ENCODE measurements at places on chromosomes 6 and 20.

GRCh38 chr6:116877743-116878142, 701 bp downstream of the RFX6 start:
- DNase-seq, result no peak

DNA sequence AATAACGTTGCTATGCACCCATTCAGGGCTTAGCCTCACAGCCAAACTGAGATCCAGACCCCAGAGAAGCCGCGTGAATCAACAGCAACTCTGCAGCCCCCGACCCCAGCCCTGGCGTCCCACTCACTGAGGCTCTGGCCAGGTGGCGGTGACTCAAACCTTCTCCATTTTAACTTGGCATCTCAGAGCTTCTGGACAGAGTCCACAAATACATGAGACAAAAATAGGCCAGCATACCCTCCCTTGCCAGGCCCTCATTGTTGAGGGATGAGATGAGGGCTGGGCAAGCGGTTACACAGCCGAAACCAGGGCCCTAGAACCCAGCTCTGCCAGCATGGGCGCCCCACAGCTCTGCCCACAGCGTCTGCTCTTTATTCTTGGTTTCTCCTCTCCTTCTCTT, 118.4 kb downstream of the MYLK4 start:
- DNase-seq, result no peak

GRCh38 chr6:113854531-113855499, 2.3 kb upstream of the MARCKS start:
- peak; percentile 80 for DNase-seq

DNA sequence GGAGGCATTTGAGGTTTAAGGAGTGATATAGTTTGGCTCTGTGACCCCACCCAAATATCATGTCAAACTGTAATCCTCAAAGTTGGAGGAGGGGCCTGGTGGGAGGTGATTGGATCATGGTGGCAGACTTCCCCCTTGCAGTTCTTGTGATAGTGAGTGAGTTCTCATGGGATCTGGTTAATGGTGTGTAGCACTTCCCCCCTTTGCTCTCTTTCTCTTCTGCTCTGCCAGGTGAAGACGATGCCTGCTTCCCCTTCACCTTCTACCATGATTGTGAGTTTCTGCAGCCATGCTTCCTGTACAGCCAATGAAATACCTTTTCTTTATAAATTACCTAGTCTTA, 1.7 kb upstream of the HDDC2 start:
- DNase-seq, result no peak

DNA sequence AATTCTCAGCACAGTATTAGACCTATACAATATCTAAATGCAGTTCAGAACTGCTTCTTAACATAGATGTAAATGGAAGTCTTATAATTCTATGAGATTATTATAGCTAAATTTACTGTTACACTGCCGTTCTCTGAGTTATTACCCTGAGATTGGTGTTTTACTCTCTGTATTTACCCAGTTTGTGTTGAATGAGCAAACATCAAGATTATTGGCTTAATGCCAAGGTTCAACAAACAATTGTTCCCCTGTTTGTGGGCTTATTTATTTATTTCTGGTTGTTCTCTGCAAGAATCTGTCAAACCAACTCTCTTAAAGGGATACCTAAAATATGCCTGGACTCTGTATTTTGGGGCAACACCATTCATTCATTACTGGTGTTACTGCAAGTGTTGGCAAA, 5.2 kb upstream of the STMND1 start:
- DNase-seq, result no peak

- DNase-seq, result peak; percentile 91
Observed at GRCh38 chr6:34656378-34657036, 40.1 kb downstream of the ILRUN start.

DNA sequence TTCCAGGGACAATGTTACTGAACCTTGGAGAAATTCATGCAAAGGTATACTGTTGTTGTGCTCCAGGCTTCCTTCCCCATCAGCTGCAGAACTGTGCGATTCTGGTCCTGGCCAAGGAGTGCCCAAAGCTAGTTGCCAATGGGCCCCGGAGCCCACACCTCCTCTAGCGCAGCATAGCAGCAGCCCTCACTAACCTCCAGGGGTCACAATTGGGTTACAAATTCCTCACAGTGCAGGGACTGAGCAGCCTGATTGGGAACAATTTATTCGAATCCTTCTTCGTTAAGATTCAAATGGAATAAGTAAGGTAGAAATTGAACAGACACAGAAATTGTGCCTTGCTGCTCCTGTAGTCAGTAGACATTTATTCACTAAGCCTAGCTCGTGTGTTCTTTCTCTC, 284.9 kb downstream of the PRKN start:
- no peak for DNase-seq

- no peak for DNase-seq
Observed at GRCh38 chr6:39859025-39859424, 66.8 kb downstream of the DAAM2 start.

DNA sequence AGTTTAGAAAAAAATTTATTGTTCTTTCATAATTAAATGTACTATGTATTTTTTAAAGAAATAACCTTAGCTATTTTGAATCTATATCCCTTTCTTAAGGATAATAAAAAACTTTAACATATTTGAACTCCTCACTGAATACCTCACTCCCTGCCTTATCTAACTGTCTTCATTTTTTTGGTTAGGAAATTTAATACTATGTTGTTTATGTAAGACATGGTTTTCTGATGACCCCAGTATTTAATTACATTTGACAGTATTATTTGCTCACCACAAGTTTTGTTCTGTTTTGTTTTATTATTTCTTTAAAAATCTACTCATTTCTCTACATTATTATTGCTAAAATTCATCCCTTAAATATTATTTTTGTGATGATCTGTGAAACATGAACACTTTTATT, 394.4 kb upstream of the ADGRB3 start:
- DNase-seq, result no peak

- DNase-seq, result peak; percentile 46
Observed at GRCh38 chr6:71383901-71384489, 95.4 kb downstream of the OGFRL1 start.

GRCh38 chr6:57085471-57085870, 4.5 kb upstream of the ZNF451 start:
- peak; percentile 44 for DNase-seq

GRCh38 chr6:84618046-84618752, 146.2 kb downstream of the TBX18 start:
- DNase-seq, result no peak
